ENCODE measurements at places on chromosomes 6 and 20.

GRCh38 chr6:35218021-35218420 is 4.3 kb downstream of the SCUBE3 start:
- DNase-seq, result no peak

DNA sequence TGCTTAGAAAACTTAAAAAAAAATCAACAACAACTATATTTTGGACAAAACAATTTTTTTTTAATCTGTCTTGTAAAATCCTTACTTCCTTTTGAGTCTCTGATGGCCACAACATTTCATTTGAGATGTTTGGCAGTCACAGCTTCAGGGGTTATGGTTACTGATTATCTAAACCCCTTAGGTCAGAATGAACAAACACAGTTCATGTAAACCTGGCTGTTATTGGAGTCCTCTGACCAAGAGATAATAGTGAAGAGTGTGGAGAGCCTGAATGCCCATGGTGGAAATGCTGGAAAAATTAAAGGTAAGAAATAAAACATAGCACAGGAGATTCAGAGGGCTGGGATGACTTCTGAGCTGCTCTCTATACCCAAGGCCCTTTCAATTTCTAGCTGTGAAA is 38.2 kb downstream of the TMX4 start:
- DNase-seq, result no peak

DNA sequence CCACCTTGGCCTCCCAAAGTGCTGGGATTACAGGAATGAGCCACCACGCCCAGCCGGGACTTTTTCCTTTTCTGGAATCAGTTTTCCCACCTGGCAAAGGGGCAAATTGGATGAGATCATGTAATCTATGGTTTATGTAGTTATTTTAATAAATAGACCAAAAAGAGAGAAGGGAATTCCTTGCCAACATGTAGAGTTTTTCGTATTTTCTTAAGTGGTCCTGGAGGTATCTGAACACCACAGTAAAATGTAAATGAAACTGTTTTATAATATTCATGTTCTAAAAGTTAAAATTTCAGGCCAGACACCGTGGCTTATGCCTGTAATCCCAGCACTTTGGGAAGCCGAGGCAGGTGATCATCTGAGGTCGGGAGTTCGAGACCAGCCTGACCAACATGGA is 185.1 kb upstream of the ZNF217 start:
- DNase-seq, result no peak

GRCh38 chr6:52548999-52549398 is 27.9 kb downstream of the TRAM2 start:
- DNase-seq, result no peak

- DNase-seq, result no peak
Measured at GRCh38 chr20:59137532-59137931, 26.1 kb upstream of the ZNF831 start.

DNA sequence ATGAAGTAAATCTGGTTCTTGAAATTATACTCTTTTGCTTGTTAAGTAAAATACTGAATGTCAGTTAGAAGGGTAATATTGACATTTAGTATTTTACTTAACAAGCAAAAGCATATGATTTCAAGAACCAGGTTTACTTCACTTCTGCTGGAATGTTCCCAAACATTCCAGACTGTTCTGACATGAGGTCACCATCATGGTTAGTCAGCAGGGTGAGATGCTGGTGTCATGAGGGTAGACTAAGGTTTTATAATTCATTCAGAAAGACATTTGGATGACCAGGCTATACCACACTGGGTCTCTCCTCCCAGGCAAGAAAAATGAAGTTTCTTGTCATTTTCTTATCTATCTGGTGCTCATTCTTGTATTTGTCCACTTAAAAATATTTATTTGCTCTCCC is 414.4 kb upstream of the MMS22L start:
- DNase-seq, result no peak

DNA sequence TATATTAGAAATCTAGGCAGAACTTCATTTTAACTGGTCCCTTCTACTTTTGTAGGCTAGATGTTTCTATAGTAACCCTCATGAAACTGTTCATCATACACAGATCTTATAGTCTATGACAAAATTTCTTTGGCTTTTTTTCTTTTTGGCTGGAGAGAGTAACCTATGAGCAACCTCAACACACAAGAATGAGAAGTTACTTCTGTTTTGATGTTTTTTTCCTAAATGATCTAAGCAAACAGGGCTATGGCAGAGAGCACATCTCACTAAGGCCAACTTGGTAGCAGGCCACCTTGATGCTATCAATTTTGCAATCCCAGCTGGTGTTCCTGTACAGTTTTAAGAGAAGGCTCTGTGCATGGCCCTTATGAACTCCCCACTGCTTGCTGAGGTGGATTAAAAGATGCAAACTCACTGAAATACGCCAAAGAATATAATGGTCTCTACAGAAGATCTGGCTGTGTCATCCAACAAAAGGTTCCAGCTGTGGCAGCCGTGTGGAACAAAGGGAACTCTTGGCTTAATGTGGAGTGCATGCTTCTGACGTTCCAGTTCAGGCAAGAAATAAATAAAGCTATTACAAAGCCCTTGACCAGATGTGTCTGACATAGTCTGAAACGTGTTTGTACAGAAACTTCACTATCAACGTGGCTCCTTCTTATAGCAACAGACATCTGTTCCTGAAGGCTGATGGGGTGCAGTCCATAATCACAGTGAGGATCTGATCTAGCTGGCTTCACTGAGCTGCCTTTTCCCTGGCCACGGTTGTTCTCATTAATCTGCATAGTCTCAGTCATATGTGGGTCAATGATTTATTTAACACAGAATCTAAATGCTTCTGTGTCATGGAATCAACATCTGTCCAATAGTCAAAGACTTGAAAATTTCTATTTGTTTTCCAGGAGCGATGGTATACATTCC is 481.1 kb downstream of the BMP2 start:
- DNase-seq, result no peak
